ENCODE measurements at places on chromosomes 11 and 22.

- no peak for DNase-seq
These were observed 13.1 kb downstream of the USP2 start for GRCh38 chr11:119368121-119369034.

- DNase-seq, result no peak
These were observed 30.5 kb upstream of the PPP2R1B start for GRCh38 chr11:111796696-111797095.

DNA sequence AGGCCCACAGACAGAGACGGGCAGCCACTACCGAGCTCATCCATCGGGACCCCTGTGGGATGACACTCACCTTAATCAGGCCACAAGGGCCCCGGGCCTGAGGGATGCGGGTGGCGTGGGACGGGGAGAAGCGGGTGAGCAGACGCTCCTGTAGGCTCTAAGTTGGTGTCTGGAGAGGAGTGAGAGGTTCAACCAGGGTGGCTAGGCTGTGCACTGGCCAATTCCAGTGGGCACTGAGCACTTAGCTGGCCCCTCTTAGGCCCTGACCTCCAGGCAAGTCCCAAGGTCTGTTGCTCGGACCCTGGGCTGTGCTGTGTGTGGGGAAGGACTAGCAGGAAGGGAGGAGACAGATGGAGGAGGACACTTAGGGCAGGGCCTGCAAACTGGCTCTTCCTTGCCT, 139.3 kb downstream of the ST3GAL4 start:
- no peak for DNase-seq

DNA sequence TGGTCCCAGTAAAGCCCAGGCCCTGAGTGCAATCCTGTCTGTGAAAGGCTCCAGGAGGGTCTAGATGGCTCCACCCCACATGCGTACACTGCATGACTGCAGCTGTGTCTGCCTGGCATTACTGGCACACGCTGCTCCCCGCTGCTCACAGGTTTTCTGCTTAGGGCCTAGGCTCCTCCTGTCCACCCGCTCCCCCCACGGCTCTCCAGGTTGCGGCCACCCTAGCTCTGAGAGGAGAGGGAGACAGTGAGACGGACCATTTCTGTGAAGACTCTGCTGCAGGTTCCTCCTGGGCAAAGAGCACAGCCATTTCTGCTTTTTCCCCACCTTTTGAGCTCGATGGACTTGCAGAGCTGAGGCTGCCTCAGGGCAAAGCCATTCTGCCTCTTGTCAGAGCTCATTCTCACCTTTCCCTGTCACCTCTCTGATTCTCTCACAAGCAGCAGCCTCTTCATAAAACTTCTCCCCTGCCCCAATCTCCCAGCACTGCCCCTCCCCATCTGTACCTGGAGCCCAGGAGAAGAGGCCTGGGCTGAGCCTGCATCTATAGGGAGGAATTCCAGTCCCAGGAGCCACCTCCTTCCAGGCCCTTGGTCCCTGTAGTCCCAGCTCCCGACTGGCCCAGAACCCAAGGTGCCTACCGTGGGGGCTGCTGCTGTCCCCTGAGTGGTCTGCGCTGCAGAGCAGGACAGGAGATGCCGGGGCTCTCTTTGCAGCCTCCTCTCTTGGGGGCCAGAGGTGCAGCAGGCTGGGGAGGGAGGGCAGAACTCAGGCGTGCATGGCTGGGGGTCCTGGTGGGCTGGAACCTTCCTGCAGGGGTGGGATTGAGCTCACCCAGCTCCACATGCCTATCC, 433.7 kb upstream of the B3GAT1 start:
- DNase-seq, result no peak

Measured in stimulated activated CD4-positive, alpha-beta T cell treated with anti-CD3 and anti-CD28 coated beads, Interleukin-15, amount 100 ng/mL, for 1 hour (primary cell).